ENCODE measurements at places on chromosomes 3 and 15.

GRCh38 chr15:59420986-59421618 is 16.9 kb upstream of the FAM81A start:
- DNase-seq = no peak

DNA sequence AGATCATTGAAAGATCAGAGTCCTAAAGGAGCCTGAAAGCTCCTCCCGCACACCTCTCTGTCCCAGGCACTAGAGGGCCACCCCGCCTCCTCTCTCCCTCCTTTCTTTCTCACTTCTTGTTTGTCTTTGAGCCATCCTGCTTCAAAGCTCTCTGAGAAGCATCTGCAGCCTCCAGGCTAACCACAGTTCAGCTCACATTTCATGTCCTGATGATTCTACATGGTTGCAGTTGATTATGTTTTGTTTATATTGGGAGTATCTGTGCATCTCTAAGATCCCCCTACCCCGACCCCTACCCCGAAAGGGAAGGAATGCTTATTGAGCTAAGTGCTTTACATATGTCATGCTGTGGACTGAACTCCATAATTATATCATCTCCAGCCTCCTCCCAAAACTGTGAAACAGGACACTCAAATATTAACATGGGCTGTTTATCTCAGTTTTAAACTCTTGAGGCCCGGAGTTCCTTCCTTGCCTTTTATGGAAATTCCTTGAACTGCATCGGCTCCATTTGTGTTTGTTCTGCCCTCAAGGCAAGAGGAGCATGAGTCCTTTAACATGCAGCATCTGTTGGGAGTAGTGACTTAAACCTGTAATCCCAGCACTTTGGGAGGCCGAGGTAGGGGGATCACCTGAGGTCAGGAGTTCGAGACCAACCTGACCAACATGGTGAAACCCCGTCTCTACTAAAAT is 30.9 kb downstream of the MGLL start:
- DNase-seq = peak; percentile 36

DNA sequence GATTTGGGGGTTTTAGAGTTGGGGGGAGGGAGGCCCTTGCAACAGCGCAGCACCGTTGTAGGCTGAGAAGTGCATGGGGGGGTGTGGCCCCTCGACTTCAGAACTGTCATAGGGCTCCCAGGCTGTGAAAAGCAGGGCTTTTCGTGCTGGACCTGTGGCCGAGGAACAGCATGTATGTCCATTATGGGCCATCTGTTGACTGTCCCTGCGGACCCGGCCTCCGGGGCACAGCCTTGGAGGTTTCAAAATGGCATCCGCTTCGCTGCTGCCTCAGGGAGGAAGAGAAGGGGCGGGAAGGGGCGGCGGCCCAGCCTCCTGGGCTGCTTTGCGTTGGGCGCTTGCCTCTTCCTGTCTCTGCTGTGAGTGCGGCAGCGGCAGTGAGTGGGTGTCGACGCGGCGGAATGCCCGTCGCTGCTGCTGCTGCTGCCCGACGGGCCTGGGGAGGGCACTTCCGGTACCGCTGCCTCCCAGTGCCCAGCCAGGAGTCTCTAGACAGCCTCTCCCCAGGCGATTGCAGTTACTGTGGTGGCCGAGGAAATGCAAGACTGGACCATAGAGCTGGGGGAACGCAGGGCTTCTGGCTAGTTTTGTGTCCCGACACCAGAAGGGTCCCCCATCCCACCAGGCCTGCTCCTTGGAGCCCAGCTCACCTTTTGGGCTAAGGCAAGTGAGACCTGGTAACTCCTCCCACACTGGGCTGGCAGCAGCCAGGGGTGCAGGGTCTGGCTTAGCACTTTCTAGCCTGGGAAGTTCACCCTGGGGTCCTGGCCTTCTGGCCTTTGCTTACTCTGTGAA is 1.9 kb downstream of the GNAI2 start:
- peak; percentile 74 for DNase-seq

GRCh38 chr3:122572940-122573412 is 4.5 kb upstream of the PARP15 start:
- peak; percentile 21 for DNase-seq

GRCh38 chr3:114299421-114299820 is 5.6 kb downstream of the TIGIT start:
- DNase-seq = peak; percentile 37

DNA sequence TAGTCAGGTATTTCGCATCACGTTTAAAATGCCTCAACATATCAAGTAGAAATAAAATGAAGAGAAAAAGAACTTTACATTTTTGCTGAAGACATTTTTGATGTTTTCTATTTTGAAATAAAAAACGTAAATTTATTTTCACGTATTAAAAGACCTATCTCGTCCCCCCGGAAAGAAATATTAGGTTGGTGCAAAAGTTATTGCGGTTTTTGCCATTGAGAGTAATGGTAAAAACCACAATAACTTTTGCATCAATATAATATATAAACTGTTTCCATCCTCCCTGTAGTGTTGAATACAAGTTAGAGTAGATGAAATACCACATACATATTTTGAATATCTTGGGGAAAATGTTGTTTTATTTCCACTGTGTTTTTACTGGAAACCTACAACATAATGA is 11.2 kb upstream of the ANO10 start:
- DNase-seq = no peak

- no peak for DNase-seq
Measured at GRCh38 chr3:193620650-193621049, 27.6 kb downstream of the OPA1 start.

DNA sequence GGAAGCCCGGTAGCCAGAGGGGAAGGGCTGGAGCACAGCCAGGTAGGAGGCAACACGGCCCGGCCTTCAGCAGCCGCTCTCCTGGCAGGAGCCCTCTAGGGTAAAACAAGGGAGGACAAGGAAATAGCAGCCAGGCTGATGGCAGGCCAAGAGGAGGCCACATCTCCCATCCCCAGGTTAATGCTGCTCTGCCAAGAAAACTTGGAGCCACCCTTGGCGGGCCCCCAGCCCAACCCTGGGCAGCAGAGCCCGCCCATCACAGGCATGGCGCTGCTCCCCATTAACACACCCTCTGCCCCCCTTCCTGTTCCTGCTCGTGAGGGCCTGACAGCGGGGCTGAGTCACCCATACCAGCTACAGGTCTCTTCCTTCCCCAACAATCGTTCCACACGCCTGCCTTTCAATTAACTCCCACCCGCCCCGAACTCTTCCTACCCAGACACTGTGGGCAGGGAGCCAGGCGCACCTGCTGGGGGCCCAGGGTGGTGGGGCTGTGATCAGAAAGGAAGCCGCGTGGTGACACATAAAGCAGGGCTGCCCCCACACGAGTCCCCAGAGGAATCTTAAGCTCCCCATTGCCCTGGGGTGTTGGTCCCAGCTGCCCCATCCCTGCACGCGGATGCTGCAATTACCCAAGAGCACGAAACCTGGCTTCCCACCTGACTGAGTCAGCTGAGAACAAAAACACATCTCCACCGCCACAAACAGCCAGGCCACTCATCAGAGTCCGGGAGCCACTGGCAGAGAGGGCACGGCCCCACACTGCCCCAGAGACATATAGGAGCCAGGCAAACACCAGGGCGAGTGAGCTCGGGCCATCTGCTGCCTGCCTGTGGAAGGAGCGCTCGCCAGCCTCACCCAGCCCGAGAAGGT is at the start of gene C15orf62:
Gene C15orf62 (plus strand): TSS at position 707 of the 873 bp plus-strand sequence. CDS start 516 bp downstream, outside the sequence.
- no peak for DNase-seq

GRCh38 chr3:13879946-13880810 is at the start of gene WNT7A:
WNT7A (minus strand) TSS chr3:13880071; CDS start chr3:13879816, 255 bp downstream.
- DNase-seq = peak; percentile 35

DNA sequence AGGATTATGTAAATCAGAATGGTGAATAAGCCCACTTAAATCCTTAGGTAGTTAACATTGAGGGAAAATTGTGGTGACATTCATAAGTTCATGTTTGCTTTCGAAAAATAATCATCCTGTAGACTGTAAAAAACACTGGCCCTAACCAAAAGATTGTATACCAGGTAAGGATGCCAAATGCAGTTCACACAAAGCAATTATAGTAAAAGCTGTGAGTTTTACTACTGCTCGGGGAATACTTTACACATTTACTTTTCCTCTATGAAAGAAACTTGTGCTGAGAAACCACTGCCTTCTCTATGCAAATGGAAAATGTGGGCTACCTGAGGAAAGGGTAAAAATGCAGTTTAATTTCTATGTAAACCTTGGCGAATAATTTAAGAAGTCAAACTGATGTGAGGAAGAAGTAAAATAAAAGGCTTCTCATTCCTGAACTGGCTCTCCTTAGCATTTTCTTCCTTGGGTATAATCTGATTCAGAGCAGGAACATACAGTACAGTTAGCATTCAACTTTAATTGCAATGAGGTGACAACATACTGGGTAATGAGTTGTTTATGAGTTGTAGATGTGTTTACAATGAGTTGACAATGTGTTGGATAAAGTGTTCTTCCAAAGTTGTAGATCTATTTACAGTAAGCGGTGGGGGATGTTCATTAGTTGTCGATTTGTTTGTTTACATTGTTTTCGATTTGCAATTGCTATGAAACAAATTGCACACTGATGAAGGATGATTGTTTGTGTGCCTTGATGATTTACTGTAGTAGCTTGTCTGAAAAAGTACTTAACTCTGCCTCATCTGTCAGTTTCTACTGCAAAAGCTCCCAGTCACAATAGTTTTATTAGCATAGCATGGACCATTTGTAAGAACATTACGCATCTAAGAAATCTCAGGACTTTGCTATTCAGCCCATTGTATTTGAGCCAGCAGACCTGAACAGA is 453.0 kb upstream of the DPH6 start:
- DNase-seq = no peak

- no peak for DNase-seq
Measured at GRCh38 chr15:40114218-40114617, 5.5 kb upstream of the BMF start.

- no peak for DNase-seq
Measured at GRCh38 chr15:67195305-67195704, 59.2 kb downstream of the AAGAB start.

DNA sequence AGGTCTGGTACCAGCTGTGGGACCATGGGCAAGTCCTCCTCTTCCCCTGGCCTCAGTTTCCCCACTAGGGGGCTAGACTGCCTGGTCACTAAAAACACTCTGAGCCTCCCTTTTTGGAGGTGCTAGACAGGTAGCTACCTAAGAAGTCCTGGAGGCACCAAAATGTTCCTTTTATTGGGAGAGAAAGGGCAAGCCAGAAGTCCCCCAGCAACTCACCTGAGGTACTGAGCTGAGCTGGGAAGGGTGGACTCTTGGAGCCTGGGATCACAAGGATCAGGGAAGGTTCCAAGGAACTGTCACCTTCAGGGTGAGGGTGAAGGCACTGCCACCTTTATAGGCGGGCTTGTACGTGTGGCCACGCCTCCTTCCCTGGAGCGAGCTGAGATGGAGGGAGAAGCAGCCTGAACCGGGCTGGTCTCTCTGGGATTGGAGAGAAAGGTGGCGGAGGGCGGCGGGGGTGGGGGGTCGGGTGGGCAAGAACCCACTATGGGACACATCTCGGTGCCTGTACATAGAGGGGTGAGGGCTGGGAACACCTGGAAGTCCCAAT is at the start of gene CYP1A1:
Gene CYP1A1 (minus strand): TSS at position 304 of the 550 bp plus-strand sequence. CDS start 2,431 bp downstream, outside the sequence.
- peak; percentile 55 for DNase-seq

GRCh38 chr3:191566469-191566868 is 105.5 kb downstream of the PYDC2 start:
- no peak for DNase-seq

GRCh38 chr3:139534455-139534812 is 5.1 kb downstream of the RBP1 start:
- no peak for DNase-seq

DNA sequence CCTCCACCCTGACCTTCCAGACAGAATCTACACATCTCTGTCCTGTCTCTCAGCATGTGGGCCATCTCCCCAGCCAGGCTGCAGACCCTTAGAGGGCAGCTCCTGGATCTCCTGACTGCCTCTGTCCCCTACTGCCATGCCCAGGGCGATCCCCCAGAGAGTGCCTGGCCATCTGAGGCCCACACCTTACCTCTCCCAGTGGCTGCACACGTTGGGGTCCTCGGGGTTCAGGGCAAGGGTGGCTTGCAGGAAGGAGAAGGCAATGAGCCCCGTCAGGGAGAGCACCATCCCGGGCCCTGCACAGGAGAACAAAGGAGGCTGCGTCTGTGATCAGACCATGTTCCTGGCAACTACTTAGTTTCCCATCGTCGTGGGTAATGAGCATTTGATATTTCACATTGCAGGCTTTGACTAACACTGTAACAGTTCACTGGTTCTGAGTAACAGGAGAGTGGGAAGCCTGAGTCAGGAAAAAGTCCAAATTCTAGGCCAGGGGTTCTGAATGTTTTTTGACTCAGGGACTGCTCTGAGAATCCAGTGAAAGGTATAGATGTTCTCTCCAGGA is 125.4 kb downstream of the MEGF11 start:
- DNase-seq = no peak

GRCh38 chr15:22963641-22964040 is 16.5 kb downstream of the CYFIP1 start:
- DNase-seq = no peak

- DNase-seq = no peak
Measured at GRCh38 chr3:112459750-112460149, 39.5 kb downstream of the BTLA start.

- no peak for DNase-seq
Measured at GRCh38 chr3:185411133-185411532, 48.2 kb downstream of the MAP3K13 start.

GRCh38 chr3:152269056-152269830 is 514 bp downstream of the MBNL1 start:
- DNase-seq = peak; percentile 66

GRCh38 chr3:153596401-153596800 is 434.4 kb downstream of the RAP2B start:
- DNase-seq = no peak

DNA sequence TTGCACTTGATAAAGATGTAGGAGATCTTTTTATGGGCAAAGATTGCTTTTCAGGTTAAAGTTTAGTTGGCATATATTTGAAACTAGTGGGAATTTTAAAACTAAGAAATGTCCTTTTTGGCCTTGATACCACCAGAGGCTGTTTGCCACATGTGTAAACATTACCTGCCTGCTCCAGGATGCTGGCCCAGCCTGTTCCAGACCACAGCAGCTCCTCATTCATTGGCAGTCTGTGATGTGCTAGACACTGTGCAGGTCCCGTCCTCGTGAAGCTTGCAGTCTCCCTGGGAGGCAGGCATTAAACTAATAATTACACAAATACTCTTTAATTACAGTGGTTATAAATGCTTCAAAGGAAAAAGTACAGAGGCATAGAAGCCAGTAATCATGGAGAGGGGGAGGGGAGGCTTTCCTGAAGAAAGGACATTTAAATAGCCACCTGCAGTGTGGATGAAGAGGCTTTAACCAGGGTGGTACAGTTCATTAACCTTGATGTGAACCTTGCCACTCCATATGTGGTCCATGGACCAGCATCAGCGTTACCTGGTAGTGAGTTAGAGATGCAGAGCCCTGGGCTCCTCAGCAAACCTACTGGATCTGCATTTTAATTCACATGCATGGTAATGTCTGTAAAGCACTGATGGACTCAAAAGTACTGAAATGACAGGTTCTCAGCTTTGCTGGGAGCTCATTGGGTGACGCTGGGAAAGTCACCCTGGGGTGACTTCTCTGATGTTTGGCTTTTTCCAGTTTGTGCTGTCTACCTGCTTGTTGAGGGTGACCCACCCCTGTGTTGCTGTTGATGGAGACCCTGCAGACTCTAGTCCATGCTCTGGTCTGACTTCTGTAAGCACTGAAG is 5.3 kb downstream of the ZNF710 start:
- no peak for DNase-seq

All from SW 1271 (cell line).